ENCODE measurements at places on chromosomes 7 and 10. TPM values are rescaled to one million over a fixed set of nuclear protein-coding genes. Genes with fewer than 3 reads are reported as not detected.
A peak's percentile ranks its signal among the peaks of the same experiment; 100 is the strongest.

DNA sequence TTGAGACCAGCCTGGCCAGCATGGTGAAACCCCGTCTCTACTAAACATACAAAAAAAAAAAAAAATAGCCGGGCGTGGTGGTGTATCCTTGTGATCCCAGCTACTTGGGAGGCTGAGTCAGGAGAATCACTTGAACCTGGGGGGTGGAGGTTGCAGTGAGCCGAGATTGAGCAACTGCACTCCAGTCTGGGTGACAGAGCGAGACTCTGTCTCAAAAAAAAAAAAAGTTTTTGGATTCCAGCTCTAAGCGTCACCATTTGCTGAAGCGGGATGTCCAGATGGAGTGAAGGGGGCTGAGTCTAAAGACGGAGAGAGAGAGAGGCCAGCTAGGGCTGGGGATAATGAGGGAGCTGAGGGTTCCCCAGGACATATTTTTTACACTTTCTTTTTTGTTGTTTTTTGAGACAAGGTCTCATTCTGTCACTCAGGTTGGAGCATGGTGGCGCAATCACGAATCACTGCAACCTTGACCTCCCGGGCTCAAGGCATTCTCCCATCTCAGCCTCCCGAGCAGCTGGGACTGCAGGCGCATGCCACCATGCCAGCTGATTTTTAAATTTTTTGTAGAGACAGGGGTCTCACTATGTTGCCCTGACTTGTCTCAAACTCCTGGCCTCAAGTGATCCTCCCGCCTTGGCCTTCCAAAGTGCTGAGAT lies 9.4 kb upstream of the HK1 start:
- DNase-seq: no peak

The THSD7A gene
- total RNA-seq: not detected

The CPVL gene
- total RNA-seq: 1.8 TPM

- no peak for DNase-seq
Observed at GRCh38 chr10:102863660-102864059, 5.6 kb upstream of the AS3MT start.

- DNase-seq: no peak
Observed at GRCh38 chr7:88204525-88205110, 15.2 kb downstream of the SRI start.

GRCh38 chr7:710161-710560 lies 16.3 kb upstream of the DNAAF5 start:
- DNase-seq: no peak

DNA sequence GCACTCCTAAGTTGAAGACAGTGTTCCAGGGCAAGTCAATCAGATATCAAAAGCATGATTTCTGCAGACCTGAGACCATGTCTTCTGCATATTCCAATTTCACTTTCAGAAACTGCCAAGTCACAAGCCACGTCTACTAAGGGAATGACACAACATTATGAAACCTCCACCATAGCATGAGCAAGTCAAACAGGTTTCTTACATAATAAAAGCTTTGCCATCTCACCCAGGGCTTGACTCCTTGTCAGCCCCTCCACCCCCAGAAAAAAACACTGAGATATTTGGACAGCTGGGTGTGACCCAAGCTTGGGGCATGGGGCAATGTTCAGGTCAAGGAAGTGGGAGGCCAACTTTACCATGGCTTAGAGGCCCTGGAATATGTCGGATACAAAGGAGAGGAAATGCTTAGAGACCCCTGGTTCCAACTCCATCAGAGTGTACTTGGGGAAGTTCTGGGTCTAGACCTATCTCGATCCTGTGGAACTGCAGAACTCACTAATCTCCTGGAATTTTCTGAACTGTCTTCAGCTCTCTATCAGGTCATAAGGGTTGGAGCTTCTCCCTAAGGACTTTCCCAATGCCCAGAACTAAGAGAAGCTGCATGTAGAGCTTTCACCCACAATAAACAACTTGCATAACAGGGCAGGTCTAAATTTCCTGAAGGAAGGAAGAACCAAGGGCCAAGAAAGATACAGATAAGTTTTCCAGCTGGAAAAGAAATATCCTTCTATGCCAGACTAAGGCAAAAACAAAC lies 80.6 kb upstream of the NAMPT start:
- no peak for DNase-seq

DNA sequence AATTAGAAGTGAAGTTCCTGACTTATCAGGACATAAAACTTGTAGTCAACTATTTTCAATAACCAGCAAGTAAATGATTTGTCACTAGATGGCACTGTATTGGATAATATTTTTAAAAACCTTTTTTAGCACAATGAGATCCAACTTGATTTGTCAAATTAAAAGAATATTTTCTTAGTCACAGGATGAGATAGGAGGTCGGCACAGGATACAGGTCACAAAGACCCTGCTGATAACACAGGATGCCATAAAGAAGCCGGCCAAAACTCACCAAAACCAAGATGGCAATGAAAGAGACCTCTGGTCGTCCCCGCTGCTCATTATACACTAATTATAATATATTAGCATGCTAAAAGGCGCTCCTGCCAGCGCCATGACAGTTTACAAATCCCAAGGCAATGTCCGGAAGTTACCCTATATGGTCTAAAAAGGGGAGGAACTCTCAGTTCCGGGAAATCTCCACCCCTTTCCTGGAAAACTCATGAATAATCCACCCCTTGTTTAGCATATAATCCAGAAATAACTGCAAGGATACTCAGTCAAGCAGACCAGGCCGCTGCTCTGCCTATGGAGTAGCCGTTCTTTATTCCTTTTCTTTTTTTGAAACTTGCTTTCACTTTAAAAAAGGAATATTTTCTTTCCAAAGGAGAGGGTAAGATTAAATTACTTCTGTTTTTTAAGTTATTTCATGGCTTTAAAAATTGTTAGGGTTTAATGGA lies 255.7 kb upstream of the MKLN1 start:
- DNase-seq: no peak

- DNase-seq: no peak
Observed at GRCh38 chr10:78301481-78301880, 267.8 kb downstream of the RPS24 start.

The TEX47 gene
- total RNA-seq: not detected

DNA sequence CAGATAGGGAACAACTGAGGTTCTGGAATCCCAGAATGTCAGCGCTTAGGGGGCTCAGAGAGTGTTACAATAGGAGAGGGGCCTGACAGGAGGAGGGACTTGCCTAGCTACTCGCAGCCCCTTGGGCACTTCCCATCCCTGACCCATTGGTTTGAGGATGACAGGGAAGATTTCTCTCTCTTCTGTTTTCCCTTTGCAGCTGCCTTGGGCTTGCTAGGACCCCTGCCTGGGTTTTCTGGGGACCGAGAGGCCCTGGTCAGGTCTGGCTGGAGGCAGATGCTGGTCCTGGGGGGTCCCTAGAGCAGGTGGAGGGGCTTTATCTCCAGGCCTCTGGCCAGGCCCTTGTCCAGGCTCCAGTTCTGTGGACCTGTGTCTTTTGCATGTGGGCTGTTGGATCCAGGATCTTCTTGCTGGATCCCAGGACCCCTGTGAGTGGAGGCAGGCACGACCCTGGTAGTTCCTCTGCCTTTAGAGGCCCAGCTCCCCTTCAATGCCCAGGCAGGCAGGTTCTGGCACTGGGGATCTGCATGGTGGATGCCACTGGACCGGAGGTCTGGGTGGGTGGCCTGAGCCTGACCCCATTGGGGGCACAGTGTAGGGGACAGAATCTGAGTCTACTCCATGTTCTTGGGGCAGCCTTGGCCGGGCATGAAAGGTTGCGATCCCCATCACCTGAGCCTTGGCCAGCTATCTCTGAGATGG lies 26.9 kb downstream of the RAMP3 start:
- DNase-seq: peak; percentile 7

DNA sequence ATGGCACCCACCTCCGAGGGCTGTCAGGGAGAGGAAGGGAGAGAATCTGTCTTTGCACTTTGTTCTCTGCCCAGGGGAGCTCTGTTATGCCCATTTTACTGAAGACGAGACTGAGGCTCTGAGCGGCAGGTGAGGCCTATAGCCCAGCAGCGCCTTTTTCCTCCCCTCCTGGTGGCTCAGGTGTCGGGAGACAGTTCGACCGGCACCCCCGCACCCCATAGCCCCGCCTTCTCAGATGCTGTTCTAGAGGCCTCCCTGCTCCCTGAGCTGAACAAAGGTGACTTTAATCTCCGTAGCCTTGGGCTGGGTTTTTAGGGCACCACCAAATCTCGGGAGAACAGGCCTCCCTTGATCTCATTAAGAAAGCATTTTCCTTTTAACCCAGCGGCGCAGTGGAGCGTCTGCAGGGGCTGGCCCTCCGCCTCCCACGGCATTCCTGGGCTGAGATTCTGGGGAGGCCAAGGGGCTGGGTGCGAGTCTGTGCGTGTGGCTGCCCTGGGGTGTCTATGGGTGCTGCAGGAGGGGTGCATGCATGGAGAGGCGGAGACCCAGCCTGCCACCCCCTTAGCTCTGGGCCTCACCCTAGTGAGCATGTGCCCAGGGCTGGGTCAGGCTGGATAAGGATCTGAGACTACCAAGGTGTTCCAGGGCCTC lies 3.3 kb downstream of the LFNG start:
- peak; percentile 51 for DNase-seq

The ACSM6 gene
- total RNA-seq: not detected

- DNase-seq: no peak
Observed at GRCh38 chr10:79030705-79031104, 38.1 kb upstream of the ZMIZ1 start.

The MPP7 gene
- total RNA-seq: 4.3 TPM

The PRKG1 gene
- not detected for total RNA-seq

The CALN1 gene
- total RNA-seq: not detected

The OGA gene
- 145 TPM for total RNA-seq

The PDE6C gene
- total RNA-seq: not detected

DNA sequence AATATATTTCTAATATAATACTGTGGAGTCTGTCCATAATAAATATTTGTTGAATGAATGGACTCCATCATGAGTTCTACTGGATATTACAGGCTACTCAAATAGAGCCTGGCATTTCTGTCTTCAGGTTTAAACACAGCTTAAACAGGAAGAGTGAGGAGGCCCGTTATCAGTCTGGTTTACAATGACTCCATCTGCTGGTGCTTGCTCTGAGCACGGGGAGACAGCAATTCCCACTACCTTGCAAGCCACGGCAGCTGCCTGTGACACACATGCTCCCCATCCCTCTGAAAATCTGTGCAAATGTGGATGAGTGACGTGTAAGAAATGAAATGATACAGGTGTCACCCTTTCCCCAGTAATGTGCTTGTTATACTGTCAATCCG lies 293.5 kb upstream of the IMMP2L start:
- no peak for DNase-seq

Data from activated CD4-positive, alpha-beta memory T cell treated with anti-CD3 and anti-CD28 coated beads, Interleukin-2, amount 10 ng/mL, durations not matched to agents 7 days and 5 days (primary cell).